Stimulated activated CD8-positive, alpha-beta memory T cell treated with anti-CD3 and anti-CD28 coated beads, Interleukin-7, amount 100 ng/mL, for 24 hours (primary cell): ENCODE measurements at places on chromosomes 1 and 21.

DNA sequence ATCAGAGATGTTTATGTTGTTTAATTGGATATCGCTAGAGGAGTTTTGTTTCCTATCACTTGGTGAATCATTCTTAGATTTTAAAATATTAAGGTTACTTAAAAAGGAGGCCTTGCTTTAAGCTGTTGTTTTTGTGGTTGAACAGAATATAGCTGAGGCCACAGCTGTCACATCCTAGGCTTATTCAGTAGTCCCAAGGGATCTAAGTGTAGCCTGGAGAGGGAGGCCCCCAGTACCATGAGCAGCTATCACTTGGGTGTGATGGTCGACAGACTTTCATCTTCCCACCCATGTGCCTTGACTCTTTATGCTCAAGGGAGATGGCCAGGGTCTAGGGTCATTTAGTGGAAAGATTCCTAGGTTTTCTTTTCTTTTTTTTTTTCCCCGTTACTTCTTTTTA, 278.7 kb downstream of the HHAT start:
- DNase-seq = no peak

DNA sequence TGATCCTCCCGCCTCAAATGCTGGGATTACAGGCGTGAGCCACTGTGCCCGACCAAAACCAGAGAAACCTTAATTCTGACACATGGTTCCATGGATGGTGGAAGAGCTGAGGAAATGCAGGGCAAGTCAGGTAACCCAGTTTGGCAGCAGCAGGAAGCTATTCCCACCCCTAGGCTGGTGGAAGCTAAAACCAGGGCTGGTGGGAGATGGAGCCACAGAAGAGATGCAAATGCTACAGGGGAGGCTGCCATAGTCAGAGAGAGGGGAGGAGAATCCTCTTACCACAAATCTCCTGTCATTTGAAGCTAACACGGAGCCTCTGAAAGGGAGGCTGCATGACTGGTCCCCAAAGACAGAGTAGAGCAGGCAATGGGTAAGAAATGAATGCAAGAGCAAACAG, 4.1 kb upstream of the CDC42BPA start:
- no peak for DNase-seq

- DNase-seq = no peak
These were observed at the start of gene FGR for GRCh38 chr1:27634985-27635367. Gene FGR (minus strand): TSS chr1:27635185. CDS start chr1:27623916, 11,269 bp downstream.

DNA sequence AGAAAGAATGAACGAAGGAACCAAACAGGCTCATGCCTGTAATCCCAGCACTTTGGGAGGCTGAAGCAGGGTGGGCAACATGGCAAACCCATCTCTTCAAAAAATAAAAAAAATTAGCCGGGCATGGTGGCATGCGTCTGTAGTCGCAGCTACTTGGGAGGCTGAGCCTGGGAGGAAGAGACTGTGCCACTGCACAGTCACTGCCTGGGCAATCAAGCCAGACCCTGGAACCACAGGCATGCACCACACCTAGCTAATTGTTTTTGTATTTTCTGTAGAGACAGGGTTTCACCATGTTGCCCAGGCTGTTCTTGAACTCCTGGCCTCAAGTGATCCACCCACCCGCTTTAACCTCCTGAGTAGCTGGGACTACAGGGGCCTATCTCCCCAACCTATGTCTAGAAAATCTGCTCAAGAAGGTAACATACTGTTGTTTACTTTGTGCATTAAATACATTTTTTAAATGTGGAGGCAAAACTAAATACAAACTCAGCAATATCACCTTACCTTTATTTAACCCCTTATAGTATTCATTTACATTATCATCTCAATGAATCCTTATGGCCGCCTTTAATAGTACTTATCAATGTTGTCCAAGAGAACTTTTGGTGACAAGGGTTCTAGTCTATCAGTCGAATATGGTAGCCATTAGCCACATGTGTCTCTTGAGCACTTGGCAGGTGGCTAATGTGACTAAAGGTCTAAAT, 2.7 kb downstream of the KHDC4 start:
- DNase-seq = no peak

DNA sequence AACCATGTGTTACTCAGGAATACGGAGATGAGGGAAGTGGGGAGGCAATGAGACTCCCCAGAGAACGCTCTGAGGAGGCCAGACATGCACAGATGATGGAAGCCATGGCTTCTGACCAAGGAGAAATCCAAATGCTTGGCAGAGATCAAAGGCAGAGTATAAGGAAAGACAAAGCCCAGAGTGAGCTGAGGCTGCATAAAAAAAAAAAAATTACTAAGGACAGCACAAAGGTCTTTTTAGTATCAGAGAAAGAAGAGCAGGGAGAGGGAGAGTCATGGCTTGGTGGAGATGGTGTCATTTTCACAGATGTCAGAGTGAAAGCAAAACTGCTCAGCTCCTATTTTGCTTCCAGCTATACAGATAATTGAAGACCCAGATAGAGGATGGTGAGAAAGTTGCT, 8.1 kb upstream of the NCF2 start:
- no peak for DNase-seq
